Fibroblast of gingiva (primary cell): ENCODE measurements at places on chromosomes 4 and X.

GRCh38 chrX:136450050-136450830 lies 37.5 kb upstream of the BRS3 start:
- no peak for DNase-seq

- no peak for DNase-seq
Measured at GRCh38 chr4:37837446-37837845, 11.0 kb downstream of the PGM2 start.

DNA sequence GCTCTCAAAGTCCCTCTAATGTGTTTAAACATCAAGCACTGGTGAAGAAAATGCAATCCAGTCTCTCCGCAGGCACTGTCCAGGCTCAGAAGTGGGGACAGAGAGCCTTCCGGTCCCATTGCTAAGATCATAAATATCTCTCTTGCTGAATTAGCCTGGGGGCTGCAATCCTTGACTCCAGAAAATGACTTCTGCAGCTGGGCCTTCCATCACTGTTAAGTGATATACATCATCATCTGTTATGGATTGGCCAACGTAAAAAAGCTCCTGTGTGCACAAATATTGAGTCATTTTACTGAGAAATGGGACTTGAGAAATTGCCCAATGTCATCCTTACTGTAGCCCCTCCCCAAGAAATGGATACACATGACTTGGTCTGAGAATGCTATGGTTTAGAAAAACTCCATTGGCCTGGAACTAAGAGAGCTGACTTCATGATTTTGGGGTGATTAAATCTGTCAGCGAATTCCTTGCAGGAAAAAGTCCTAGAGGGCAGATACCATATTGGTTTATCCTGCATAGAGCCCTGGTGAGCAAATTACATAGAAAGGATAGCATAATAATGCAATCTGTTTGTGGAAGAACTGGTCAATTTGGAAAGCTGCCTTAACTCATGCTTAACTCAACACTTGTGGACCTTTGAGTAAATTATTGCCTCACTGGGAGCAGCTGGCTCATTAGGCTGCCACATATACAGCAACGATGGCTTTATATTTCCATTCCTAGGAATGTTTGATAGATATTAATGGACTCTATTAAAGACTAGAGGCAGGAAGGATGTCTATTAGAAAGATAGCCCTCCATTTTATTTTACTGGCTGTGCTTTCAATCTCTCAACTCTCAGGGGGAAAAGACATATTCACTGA lies 346.1 kb downstream of the GBA3 start:
- DNase-seq = no peak

- no peak for DNase-seq
Measured at GRCh38 chrX:24720036-24720435, 26.3 kb downstream of the POLA1 start.

DNA sequence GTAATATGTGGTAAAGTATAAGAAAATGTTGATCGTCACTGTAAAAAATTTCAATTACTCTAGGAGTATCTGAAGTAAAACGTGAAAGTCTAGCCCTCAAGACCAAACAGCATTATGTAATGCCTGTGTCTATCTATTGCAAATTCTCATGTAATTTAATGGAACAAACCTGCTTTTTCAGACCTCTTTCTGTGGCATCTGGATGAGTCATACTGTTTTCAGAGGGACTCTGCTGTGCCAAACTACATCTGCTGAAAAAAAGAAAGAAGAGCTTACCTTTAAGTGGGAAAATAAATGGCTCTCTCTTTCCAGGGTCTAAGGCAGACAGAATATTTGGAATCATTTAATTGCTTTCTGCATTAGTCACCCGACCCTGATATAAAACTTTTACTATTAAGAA lies 89.8 kb upstream of the ARMCX2 start:
- DNase-seq = no peak

DNA sequence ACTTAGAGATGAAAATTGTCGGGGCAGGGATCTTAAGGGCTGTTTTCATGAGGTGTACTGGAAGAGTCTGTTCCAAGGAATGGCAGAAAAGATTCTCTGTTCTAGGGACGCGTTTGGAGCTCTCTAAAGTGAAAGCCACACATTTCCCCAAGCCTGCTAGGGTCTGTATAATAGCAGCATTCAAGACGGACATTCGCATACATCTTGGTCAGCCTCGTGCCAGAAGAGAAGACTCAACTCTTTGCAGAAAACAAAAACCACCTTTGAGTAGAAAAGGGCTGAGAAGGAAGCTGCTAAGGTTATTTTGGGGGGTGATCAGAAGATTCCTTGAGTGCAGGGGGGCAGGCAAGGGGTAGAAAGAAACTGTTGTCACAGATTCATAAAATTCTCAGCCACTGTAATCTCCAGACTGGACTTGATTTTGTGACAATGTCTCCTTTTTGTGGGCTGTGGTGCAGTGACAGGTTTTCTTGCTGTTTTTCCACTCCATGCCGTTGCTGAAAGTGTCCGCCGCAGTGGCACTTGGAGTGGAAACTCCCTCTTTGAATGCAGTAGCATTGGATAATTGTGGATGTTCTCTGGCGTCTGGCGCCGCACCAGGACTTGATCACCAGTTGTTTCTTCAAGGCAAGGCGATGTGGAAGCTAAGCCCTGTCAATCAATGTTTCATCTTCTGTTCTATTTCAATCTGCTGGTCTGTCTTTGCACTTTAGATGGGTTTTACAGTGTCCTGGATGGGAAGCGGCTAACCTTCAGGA lies 2.9 kb downstream of the GYG2 start:
- no peak for DNase-seq

- DNase-seq = no peak
Measured at GRCh38 chr4:176188654-176189053, 6.7 kb downstream of the SPATA4 start.

- peak; percentile 71 for DNase-seq
Measured at GRCh38 chr4:90127223-90127705, at the start of gene CCSER1. Gene CCSER1 (plus strand): TSS chr4:90127394.

DNA sequence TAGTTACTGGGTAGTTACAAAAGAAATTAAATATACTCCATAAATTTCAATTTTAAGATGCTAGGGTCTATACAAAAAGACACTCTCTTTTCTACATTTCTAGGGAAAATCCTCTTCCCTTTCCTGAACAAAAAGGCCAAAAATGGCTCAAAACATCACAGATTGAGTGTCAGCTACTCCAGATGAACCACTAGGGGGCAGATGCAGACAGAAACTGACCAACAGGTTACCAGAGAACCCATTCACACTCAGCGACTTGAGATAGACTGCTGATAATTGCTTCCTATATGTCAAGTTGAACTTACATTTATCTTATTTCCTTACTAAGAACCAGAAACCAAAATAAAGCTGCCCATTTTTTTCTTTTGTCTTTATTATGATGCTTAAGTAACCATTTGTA lies 83.4 kb upstream of the MID1IP1 start:
- DNase-seq = no peak

DNA sequence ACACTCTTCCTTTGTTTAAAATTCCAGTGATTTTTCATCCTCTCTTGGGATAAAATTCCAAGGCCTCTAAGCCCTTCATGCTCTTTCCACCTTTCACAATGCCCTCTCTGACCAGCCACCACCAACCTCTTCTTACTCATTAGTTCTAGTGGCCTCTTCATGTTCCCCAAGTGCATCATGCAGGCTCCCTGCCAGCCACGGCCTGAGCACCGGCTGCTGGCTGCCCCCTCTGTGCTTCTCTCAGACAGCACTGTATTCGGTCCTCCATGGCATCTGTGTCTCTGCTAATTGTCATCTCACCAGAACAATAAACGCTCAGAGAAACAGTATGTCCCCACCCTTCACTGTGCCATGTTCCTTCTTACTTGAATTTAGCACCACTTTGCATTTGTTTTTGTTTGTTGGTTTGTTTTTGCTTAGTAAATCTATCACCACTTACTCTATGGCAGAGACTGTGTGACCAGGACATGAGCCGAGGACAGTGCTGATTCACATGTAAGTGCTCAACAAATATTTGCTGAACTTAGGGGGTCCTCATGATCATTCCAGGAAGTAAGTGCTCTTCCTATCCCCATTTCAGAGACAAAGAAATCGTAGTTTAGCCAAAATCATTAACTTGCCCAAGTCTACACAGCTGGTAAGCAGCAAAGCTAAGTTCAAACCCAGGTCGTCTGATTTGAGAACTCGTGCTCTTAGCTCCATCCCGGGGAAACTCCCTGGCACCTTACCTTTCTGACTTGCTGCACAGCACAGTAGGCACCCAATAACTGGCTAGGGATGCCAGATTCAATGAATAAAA lies 77.1 kb upstream of the UCP1 start:
- no peak for DNase-seq

- DNase-seq = peak; percentile 6
Measured at GRCh38 chrX:53594354-53594753, 92.2 kb downstream of the HUWE1 start.

DNA sequence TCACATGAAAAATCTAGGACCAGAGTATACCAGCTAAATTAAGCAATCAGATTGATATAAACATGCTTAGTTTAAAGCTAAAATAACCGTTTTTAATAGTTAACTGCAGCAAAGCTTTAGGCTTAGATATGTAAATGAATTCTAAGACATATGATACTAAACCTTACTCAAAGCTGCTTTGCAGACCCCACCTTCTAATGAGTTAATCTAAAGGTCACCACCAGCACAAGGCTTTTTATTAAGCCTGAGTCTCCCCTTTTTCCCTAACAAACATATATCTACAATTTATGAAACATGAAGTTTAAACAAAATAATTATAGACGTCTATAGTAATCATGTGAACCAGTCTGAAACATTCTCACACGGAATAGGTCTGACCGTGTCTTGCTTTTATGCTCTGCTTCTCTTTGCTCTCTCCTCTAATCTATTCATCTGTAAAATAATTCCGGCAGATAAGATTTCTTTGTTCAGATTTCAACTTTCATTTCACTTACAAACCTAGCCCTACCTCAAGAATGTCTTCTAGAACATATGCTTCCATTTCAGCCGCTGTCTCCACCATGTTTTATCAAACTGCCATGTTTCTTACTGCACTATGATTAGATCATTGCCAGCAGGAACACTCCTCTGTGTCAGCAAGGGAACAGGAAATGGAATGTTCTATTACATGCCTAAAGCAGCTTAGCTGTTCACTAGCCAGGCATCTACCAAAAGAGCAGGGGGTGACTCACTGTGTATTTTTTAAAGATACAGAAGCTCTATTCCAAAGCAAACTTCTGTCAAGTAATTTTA lies 35.9 kb downstream of the ANKRD17 start:
- peak; percentile 93 for DNase-seq

GRCh38 chrX:1534301-1535168 lies 2.5 kb downstream of the P2RY8 start:
- DNase-seq = no peak

- DNase-seq = no peak
Measured at GRCh38 chrX:25754399-25754798, 383.7 kb upstream of the MAGEB18 start.

DNA sequence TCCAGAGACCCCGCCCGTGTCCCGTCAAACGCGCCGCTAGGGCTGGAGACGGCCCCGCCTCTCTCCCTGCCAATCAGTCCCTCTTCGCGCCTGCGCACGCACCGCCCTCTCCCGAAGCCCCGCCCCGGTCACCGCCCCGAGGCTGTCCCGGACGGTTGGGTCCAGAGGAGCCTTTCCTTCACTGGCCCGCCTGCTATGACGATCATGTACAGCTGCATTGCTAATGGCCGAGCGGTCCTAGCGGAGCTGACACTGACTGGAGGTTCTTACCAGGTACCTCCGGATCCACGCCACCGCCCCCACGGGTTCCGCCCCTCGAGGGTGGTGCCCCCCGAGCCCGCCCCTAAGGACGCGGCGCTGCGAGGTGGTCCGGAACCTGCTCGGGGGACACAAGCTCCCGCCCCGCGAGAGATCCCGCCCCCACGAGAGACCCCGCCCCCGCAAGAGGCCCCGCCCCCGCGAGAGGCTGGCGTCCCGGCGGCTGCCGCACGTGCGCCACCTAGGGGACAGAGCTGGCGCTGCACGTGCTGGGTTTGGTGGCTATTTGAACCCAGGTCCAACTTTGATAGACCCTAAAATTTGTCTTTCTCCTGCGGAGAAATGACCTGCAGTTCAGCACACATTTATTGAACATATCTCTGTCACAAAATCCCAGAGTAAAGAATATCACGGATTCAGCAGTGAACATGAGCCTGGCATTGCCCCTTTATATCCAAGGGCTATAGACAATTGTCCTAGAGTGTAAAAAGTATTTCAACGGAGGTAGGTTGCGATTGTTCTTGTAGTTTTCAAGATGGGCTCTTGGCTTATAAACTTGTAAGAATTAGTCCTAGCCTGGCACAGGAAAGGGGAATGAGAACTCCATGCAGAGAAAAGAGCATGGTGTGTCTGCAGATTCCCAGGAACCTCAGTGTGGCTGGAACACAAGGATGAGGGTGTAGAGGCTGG lies 88.7 kb downstream of the HNRNPD start:
- DNase-seq = peak; percentile 97
